ENCODE measurements at places on chromosomes 2 and 18.

DNA sequence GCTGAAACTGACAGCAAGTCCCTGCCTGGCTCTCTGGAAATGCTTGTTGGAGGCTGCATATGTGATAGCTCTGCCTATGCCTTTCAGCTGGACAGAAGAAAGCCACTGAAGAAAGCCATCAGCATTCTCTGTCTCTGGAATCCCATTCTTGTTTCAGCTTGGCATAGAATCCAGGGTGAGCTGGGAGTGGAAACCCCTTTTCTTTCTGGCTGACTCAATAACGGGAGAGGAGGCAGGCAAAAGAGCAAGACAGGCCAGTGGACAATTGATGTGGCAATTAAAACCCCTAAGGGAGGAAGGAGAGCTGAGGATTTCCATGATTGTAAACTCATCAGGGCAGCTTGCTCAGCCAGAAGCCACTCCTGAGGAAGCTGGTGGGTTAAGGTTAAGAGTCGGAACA is 208.1 kb downstream of the CLIP4 start:
- DNase-seq, result no peak

DNA sequence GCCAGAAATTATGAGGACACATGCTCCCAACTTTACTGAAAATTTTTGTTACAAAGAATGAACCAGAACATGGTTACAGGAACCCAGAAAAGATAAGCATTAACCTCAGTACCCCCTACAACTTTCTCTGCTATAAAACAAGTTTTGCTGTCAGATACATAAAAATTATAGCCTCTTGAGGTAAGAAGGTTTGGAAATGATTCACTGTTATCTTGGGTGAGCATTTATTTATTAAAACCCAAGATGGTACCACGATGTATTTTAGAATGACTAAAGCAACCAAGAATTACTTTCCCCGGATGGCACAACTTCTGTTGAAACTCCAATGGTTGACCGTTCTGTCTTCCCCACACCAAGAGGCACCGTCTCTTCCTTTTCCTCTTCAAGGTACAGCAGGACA is 72.9 kb downstream of the RBMS1 start:
- no peak for DNase-seq

DNA sequence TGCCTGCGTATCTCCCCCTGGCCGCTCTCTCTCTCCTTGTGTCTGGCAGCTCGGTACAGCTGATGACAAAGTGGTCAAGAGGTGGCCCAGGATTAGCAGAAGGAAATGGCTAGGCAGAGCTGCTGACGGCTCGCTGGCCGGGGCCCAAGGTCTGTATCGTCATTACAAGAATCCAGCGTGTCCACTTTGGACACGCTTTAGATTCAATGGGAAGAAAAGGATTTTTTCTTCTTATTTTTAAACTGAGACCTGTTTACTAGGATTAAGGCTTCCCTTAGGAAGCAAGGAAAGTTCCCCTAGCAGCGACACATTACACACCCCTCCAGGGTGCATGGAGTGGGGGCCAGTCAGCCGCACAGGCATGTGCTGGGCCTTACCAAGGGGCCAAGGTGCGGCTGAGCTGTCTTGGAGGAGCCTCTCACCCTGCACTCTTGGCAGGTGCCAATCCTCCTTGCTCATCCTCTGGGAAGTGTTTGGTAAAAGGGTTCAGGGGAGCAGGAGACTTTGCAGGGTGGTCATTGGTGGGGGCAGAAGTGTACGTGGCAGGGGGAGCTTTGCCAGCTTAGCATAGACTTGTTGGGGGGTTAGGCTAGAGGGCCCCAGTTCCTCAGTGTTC is 76.8 kb downstream of the POLR1A start:
- no peak for DNase-seq

DNA sequence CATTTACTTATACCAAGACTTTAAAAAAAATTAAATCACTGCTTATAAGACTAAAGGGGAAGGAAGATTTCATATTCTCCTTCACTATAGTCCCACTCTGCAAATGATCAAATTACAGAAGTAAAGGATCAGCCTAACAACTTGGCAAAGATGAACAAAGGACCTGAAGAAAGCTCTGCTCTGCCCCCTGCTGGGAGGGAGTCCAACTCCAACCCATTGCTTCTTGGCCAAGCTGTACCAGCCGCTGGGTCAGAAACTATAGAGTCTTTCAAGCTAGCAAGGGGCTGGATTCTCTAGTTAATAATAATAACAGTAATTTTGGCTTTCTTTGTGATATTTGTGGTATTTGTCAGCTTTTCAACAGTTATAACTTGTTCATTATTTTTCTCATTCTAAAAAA is 927.0 kb upstream of the CRIM1 start:
- DNase-seq, result peak; percentile 43

DNA sequence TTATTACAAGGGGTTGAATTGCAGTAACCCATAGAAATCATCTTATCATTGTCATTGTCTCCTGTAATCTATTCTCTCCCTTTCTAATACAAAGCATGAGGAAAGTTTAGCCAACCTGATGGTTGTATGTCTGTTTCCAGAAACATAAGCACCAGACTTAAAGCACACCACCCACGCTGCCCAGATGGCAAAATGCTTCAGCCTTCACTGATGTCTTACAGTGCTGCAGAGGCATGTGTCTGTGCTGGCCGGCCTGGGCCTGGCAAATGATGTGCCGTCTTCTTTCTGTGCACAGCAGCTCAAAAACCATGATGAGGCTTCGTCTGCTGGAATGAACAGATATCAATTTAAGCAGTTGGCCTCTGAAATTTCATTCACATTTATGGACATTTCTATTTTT is 443.0 kb upstream of the RGPD4 start:
- DNase-seq, result no peak

DNA sequence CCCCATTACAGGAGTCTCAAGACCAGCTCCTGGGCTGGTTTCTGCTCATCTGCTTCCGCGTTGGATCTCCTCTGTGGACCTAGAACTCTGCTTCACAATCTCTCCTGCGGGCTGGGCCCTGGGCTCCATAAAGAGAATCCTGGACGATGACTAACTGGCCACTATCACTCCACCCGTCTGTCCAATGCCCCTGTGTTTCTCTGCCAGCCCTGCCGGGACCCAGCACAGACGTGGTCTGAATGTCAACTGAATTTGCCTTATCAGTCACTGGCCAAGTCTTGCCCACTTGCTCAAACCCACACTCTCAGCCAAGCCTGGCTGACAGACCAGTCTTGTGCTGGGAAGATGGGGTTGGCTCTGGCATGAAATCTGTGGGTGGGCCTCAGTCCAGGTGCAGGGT is 17.4 kb downstream of the KIF3C start:
- DNase-seq, result no peak

DNA sequence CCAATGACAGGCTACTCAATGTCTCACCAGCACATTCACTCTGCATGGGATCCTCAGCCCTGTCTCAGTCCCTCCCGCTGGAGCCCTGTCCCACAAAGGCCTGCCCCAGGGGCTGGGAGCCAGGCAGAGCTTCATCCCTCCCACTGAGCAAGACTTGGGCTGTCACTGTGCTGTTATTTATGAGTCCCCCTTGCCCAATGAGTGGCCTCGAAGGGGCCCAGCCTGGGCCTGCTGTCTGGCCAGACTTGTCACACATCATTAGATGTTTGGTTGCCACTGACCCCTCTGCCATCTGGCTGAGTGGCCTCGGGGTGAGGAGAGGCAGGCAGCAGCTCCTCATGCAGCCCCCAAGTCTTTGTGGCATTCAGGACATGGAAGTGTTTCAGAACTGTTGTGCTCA is 330.6 kb upstream of the SKOR2 start:
- DNase-seq, result no peak

GRCh38 chr2:2041256-2041824 is 289.7 kb downstream of the MYT1L start:
- DNase-seq, result no peak

DNA sequence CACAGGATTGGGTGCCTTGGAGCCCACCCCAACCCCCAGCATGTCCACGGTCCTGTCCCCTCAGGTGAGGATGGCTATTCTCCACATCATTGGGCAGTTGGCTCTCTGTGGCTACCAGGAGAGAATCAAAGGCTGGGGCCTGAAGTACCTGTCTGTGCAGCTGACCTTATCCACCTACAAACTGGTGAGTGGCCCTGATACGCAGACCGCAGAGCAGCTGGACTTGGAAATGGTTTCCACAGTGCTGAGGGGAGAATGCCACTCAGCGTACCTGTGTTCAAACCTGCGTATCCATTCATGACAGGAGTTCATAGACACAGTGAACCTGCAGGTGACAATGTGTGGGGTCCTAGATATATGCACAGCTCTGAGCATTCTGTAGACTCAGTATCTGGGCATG is 21.6 kb downstream of the MROH2A start:
- no peak for DNase-seq

DNA sequence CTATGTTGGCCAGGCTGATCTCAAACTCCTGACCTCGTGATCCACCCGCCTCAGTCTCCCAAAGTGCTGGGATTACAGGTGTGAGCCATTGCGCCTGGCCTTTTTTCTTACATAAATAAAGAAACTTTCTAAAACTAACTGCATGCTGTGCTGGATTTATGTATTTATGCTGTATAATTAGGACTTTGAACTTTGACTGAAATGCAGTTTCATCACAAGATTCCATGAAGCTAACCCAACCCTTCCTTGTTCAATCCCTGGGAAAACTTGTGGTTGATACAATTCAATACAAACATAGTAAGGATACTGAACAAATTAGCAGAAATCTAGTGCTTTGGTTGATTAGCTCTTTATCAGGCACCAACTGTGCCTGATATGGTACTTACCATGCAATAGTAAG is 20.9 kb upstream of the SLC35F5 start:
- no peak for DNase-seq

DNA sequence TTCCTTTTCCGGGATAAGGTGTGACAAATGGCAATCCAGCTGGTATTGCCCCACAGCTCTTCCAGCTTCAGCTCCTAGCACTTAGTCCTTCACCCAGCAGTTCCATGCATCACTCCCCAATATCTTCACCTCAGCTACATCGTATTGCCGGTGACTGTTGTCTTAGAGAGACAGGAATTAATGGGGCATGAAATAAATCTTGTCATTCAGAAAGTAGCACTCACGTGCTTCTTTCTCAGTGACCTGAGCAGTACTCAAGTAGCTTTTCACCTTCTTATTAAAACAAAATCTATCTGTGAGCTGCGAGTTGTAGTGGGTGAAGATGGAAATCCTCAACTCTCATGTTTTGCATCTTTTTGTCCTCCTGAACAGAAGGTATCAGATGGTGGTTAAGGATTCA is 72.8 kb downstream of the PTH2R start:
- no peak for DNase-seq

- no peak for DNase-seq
Measured at GRCh38 chr18:54035927-54036326, 188.5 kb downstream of the MBD2 start.

GRCh38 chr2:23273786-23274185 is 111.2 kb upstream of the KLHL29 start:
- DNase-seq, result no peak

DNA sequence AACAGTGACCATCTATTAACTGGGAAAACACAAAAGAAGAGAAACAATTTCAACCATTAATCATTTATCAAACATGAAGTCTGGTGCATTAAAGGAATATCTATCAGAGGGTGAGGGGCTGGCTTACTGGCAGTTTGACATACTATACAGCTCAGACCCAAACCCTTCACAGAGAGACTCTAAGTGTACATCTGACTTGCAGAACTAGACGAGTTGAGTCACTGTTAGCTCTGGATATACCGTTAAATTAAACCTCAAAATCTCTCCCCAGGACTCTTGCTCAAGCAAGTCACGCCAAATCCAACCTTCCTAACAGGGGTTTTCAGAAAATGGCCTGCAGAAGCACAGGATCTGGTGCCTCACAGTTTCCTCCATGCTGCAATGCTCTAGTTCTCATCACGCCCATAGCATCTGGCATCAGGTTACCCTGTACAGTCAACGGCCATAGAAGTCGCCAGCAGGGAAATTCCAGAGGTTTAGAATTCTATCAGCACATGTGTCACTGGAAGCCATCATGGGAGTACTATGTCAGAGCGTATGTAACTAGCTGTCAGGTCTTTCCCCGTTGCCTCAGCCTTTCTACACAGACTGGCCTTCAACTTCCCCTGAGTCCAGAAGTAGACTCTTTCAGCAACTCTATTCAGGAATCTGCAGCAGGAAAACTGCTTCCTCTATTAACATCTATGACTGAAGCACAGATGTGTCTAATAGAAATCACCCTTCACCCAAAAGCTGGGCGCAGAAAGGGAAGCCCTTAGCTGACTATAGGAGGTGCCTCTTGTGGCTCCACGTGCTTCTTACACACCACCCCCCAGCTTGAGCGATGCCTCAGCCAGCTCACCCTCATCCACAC is 9.3 kb downstream of the TGOLN2 start:
- no peak for DNase-seq

- DNase-seq, result no peak
Measured at GRCh38 chr2:228067309-228067708, 114.2 kb downstream of the SPHKAP start.

DNA sequence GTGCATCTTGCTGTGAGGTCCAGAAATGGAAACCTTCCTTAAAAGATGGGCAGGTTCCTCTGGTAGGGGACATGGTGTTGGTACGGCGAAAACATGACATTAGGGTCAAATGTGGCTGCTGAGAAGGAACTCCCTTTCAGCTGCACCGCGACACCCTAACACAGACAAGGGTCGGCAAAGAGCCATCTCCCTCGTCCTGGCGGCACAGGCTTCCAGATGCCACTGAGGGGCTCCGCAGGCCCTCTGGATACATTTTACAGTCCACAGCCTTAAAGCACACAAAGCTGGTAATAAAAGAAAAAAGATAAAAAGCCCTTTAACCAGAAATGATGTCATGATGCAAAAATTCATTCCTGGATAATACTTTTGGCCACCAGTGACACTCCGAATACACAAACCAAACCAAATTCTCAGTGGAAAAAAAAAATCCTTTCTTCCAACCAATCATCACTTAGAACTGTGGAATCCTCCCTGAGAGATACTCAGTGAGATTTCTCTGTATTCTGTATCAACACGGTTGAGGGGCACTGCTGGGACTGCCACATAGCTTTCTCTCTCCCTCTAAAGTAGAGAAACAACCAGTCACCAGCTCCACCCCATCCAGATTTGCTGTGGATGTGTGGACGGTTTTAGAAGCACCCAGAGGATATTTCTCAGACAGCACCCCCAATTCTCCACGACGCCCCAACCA is 174.8 kb downstream of the HDAC4 start:
- no peak for DNase-seq

DNA sequence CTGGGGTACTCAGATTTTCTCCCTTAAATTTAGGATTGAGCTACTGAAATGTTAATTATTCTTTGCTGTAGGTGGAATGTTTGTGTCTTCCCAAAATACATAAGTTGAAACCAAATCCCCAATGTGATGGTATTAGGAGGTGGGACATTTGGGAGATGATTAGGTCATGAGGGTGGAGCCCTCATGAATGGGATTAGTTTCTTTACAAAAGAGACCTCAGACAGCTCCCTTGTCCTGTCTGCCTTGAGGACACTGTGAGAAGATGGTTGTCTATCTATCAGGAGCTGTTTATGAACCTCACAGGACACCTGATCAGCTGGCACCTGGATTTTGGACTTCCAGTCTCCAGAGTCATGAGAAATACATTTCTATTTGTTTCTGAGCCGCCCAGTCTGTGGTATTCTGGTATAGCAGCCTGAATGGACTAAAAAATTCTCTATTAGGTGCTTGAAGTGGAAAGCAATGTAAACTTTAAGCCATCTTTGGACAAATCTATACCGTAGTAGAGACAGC is 99.2 kb upstream of the UXS1 start:
- DNase-seq, result no peak

GRCh38 chr2:161426922-161427663 is 11.0 kb downstream of the TBR1 start:
- DNase-seq, result no peak

Measured in iPS DF 6.9 (cell line).